ENCODE measurements at places on chromosomes 12 and 14. TPM values are rescaled to one million over a fixed set of nuclear protein-coding genes. Genes with fewer than 3 reads are reported as not detected.
A peak's percentile ranks its signal among the peaks of the same experiment; 100 is the strongest.

Gene SLC4A8
- 3.5 TPM for total RNA-seq

- H3K4me1 ChIP-seq: no peaks in the 10 kb centered on the region
- H3K36me3 ChIP-seq: no peaks in the 10 kb centered on the region
- no peak overlapping the region for H3K27ac ChIP-seq
- no peak for DNase-seq
- H3K4me3 ChIP-seq: no peak overlapping the region
These were observed 443.4 kb downstream of the BCAT1 start for GRCh38 chr12:24505366-24506015.

Gene NTF3
- total RNA-seq: not detected

DNA sequence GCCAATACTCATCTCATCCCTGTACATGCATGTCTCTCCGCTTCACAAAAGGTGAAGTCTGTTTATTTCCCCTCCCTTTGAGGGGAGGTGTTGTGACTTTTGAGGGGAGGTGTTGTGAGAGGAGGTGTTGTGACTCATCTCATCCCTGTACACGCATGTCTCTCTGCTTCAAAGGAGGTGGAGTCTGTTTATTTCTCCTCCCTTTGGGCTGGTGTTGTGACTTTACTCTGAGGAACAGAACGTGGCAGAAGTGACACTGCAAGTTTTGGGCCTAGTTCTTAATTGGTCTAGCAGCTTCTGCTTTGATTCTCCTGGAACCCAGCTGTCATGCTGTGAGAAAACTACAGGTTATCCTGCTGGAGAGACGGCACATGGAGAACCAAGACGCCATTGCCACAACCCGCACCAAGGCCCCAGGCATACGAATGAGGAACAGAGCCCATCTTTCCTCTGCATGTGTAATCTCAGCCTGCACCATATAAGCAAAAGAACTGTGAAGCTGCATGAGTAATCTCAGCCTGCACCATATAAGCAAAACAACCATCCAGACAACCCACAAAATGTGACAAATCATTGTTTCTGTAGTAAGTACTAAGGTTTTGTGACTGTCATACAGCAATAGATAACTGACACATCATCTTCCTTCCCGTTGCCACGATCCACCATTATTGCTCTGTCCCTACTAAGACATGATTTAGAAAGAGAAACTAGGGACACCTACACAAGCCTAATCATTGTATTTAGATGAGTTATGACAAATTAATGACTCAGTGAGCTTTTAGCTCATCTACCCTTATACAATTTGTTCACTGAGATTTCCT lies 30.0 kb downstream of the GALNT4 start:
- H3K36me3 ChIP-seq: peaks cover 22% of the 10 kb centered on the region
- no peak for DNase-seq
- no peak overlapping the region for H3K27ac ChIP-seq
- no peak overlapping the region for H3K4me3 ChIP-seq

Gene GCH1
- total RNA-seq: 53.9 TPM

GRCh38 chr14:61034416-61035120 lies 53.5 kb downstream of the SLC38A6 start:
- H3K4me1 ChIP-seq: no peaks in the 10 kb centered on the region
- no peaks in the 10 kb centered on the region for H3K27me3 ChIP-seq
- H3K4me3 ChIP-seq: peak overlapping the region; percentile 21
- DNase-seq: peak; percentile 76
- H3K36me3 ChIP-seq: no peaks in the 10 kb centered on the region

- H3K4me3 ChIP-seq: no peak overlapping the region
- DNase-seq: no peak
- H3K27ac ChIP-seq: no peak overlapping the region
These were observed 72.0 kb downstream of the ZFC3H1 start for GRCh38 chr12:71591601-71592000.

- DNase-seq: no peak
- H3K4me1 ChIP-seq: no peaks in the 10 kb centered on the region
- H3K4me3 ChIP-seq: no peak overlapping the region
- peaks cover 9% of the 10 kb centered on the region for H3K27me3 ChIP-seq
These were observed 9.5 kb upstream of the BEST3 start for GRCh38 chr12:69708649-69709048.
